ENCODE measurements at places on chromosomes 6 and 20. TPM values are rescaled to one million over a fixed set of nuclear protein-coding genes. Genes with fewer than 3 reads are reported as not detected.

Gene TPBG
- total RNA-seq: 9.5 TPM

Gene SIRPB1
- total RNA-seq: 0.80 TPM

Gene TCP1
- total RNA-seq: 252 TPM

Gene NEDD9
- 116 TPM for total RNA-seq

Gene SIRPA
- total RNA-seq: 36.4 TPM

Gene ADGRF4
- not detected for total RNA-seq

Gene ULBP2
- 21.4 TPM for total RNA-seq

Gene LAMA4
- 278 TPM for total RNA-seq

Gene SCUBE3
- 0.15 TPM for total RNA-seq

Gene PARD6B
- under 0.01 TPM for total RNA-seq

Gene ADGRG6
- 48.6 TPM for total RNA-seq

Gene DSP
- 4.6 TPM for total RNA-seq

Gene PTGIS
- total RNA-seq: 0.30 TPM

Gene CLIC5
- 0.34 TPM for total RNA-seq

Gene CYP39A1
- total RNA-seq: 0.20 TPM

Gene LAMA2
- 0.59 TPM for total RNA-seq

Gene CUTA
- total RNA-seq: 168 TPM

Gene BEND3
- total RNA-seq: 1.2 TPM
